ENCODE measurements at places on chromosomes 3 and 15. TPM values are rescaled to one million over a fixed set of nuclear protein-coding genes. Genes with fewer than 3 reads are reported as not detected.

GRCh38 chr3:181328346-181328745, 338.8 kb upstream of the DNAJC19 start:
- H3K4me3 ChIP-seq: no peak overlapping the region
- DNase-seq: no peak
- H3K27ac ChIP-seq: no peak overlapping the region
- no peaks in the 10 kb centered on the region for H3K36me3 ChIP-seq

DNA sequence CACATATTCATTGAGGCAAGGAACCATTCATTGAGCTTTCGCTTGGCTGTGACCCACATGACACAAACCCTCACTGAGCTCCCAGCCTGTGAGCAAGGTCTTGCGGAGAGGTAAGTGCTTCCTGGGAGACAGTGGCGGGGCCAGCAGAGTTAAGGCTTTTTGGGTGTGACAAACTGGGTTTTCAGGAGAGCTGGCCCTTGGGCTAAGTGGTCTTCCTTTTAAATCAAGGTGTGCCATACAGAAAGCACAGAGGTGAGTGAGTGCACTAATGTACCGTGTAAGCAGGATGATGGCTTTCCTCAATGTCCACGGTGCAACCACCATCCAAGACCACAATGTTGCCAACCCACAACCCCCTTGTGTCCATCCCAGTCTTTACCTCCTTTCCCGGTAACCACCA, 28.6 kb downstream of the POMGNT2 start:
- no peaks in the 10 kb centered on the region for H3K4me1 ChIP-seq
- H3K36me3 ChIP-seq: peaks cover 5% of the 10 kb centered on the region
- no peak for DNase-seq

DNA sequence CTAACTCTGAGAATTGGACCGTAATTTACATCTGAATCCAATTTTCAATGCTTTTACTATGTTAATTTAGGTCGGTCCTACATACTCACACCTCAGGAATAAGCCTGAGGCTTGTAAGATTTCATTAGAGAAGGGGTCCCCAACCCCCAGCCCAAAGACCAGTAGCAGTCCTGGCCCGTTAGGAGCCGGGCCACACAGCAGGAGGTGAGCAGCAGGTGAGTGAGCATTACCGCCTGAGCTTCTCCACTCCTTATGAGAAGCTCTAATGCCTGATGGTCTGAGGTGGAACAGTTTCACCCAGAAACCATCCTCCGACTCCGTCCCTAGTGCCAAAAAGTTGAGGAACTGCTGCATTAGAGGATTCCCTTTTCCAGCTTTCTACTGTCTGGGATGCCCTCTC, 757.3 kb downstream of the SI start:
- H3K27ac ChIP-seq: no peak overlapping the region
- no peak overlapping the region for H3K4me3 ChIP-seq
- H3K27me3 ChIP-seq: no peaks in the 10 kb centered on the region
- no peaks in the 10 kb centered on the region for H3K36me3 ChIP-seq
- DNase-seq: no peak
- no peaks in the 10 kb centered on the region for H3K4me1 ChIP-seq

- no peak for DNase-seq
- no peak overlapping the region for H3K27ac ChIP-seq
- no peaks in the 10 kb centered on the region for H3K4me1 ChIP-seq
These were observed 46.8 kb downstream of the DNAJC13 start for GRCh38 chr3:132464066-132464465.

DNA sequence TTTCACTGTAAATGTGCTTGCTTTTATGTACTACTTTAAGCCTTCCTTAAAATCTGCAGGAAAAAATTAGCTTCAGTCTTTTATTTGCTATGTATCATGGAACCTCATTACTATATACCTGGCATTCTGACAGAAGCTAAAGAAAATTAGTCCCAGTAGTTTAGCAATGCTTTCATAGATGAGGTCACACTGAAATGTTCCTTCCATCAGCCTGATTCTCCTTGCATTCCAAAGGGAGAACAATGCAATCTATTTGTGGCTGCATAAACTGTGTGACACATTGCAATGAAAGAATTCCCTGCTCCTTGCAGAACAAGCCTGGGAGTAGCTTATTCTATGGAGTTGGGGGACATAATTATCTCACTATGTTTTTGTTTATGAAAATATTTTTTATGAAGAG, 691.5 kb upstream of the ARPP21 start:
- no peaks in the 10 kb centered on the region for H3K27me3 ChIP-seq
- no peak overlapping the region for H3K4me3 ChIP-seq
- H3K4me1 ChIP-seq: no peaks in the 10 kb centered on the region
- no peak overlapping the region for H3K27ac ChIP-seq
- H3K36me3 ChIP-seq: no peaks in the 10 kb centered on the region
- DNase-seq: no peak

DNA sequence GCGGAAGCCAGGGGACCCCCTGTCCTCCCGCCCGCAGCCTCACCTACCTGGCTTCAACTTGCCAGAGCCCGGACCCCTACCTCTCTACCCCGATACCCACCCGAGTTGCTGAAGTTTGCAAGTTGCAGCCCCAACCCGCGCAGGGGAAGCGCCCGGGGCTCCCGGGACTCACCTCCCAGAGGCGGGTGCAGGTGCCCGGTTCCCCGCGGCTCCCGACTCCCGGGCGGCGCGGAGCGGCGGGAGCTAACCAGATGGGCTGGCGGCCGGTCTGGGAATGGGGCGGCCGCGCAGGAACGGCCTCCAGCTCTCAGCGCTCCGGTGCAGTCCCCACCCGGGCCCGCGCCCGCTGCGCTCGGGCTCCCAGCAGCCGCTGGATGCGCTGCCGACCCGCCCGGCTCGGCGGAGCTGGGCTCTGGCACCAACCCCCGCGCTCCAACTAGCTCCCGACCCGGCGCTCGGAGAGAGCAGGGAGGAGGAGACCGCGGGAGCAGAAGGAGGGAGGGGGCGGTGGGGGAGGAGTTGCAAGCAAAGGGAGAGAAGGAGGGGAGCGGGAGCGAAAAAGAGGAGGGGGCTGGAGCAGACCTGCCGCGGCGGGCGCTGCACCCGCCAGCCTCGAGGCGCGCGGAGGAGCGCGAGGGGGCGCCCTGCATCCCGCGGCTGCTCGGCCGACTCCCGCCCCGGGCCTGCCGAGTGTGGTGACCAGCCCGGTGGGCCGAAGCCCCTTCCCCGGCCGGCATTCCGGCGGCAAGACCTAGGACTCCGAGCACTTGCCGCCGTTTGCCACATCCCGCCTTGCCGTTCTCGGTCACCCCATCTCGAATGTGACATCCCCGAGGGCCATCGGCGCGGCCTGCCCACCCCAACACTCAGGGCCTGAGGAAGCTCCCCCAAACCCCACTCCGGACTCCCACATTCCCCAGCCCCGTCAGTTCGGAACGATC, at the start of gene SEMA5B:
TSS of gene SEMA5B (minus strand) at position 472 of the 941 bp plus-strand sequence. CDS start 66,500 bp downstream, outside the sequence.
- H3K27me3 ChIP-seq: peaks cover 17% of the 10 kb centered on the region
- H3K36me3 ChIP-seq: no peaks in the 10 kb centered on the region
- no peak within 1 kb of the TSS for H3K27ac ChIP-seq
- peaks cover 4% of the 10 kb centered on the region for H3K4me1 ChIP-seq

DNA sequence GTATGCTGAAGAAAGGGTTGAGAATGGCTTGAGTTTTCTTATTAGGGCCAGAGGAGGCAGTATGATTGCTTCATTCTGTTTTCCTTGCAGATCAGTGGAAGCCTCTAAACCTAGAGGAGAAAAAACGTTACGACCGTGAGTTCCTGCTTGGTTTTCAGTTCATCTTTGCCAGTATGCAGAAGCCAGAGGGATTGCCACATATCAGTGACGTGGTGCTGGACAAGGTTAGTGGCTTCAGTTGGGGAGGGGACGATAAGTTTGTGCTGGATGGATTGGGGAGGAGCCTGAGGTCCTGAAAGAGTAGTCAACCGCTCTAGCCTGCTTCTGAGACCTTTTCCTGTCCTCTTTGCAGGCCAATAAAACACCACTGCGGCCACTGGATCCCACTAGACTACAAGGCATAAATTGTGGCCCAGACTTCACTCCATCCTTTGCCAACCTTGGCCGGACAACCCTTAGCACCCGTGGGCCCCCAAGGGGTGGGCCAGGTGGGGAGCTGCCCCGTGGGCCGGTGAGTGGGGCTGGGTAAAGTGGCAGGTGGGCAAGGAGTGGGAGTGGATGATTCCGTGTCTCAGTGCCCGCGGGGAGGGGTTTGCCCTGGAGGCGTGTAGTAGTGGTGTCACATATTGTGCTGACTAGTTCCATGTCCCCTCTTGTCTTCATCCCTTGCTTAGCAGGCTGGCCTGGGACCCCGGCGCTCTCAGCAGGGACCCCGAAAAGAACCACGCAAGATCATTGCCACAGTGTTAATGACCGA, 8.5 kb downstream of the EIF4G1 start:
- H3K27me3 ChIP-seq: no peaks in the 10 kb centered on the region
- H3K4me3 ChIP-seq: no peak overlapping the region
- DNase-seq: no peak
- peaks cover 89% of the 10 kb centered on the region for H3K36me3 ChIP-seq
- H3K27ac ChIP-seq: no peak overlapping the region

GRCh38 chr3:44065311-44066094, 176.2 kb upstream of the TOPAZ1 start:
- no peak overlapping the region for H3K4me3 ChIP-seq
- H3K36me3 ChIP-seq: no peaks in the 10 kb centered on the region
- no peak overlapping the region for H3K27ac ChIP-seq
- no peak for DNase-seq

CFAP100 gene
- total RNA-seq: not detected

GOLGA6D gene
- 0.73 TPM for total RNA-seq

DIPK2A gene
- 28.9 TPM for total RNA-seq
